Activated CD4-positive, alpha-beta memory T cell treated with anti-CD3 and anti-CD28 coated beads for 36 hours (primary cell): ENCODE measurements at places on chromosomes 5 and 9. TPM values are rescaled to one million over a fixed set of nuclear protein-coding genes. Genes with fewer than 3 reads are reported as not detected.

C5orf52 gene
- not detected for total RNA-seq

- H3K27me3 ChIP-seq: no peaks in the 10 kb centered on the region
- no peaks in the 10 kb centered on the region for H3K36me3 ChIP-seq
- no peaks in the 10 kb centered on the region for H3K4me1 ChIP-seq
- H3K4me3 ChIP-seq: no peak overlapping the region
These were observed 50.2 kb upstream of the DNAH5 start for GRCh38 chr5:13994621-13995253.

FKBP15 gene
- 27.7 TPM for total RNA-seq

C9orf43 gene
- total RNA-seq: 0.81 TPM

- peaks cover 21% of the 10 kb centered on the region for H3K4me1 ChIP-seq
- no peaks in the 10 kb centered on the region for H3K27me3 ChIP-seq
These were observed 28.4 kb downstream of the ZDHHC11B start for GRCh38 chr5:756171-756570.

GRCh38 chr5:150143350-150144245 lies 12.0 kb downstream of the PDGFRB start:
- no peak overlapping the region for H3K27ac ChIP-seq
- DNase-seq: no peak
- no peaks in the 10 kb centered on the region for H3K36me3 ChIP-seq
- H3K4me1 ChIP-seq: no peaks in the 10 kb centered on the region

MSX2 gene
- not detected for total RNA-seq

PLEKHG4B gene
- not detected for total RNA-seq

- H3K27ac ChIP-seq: no peak overlapping the region
- no peak overlapping the region for H3K4me3 ChIP-seq
- DNase-seq: no peak
These were observed 40.3 kb downstream of the MPDZ start for GRCh38 chr9:13239208-13239607.

DNA sequence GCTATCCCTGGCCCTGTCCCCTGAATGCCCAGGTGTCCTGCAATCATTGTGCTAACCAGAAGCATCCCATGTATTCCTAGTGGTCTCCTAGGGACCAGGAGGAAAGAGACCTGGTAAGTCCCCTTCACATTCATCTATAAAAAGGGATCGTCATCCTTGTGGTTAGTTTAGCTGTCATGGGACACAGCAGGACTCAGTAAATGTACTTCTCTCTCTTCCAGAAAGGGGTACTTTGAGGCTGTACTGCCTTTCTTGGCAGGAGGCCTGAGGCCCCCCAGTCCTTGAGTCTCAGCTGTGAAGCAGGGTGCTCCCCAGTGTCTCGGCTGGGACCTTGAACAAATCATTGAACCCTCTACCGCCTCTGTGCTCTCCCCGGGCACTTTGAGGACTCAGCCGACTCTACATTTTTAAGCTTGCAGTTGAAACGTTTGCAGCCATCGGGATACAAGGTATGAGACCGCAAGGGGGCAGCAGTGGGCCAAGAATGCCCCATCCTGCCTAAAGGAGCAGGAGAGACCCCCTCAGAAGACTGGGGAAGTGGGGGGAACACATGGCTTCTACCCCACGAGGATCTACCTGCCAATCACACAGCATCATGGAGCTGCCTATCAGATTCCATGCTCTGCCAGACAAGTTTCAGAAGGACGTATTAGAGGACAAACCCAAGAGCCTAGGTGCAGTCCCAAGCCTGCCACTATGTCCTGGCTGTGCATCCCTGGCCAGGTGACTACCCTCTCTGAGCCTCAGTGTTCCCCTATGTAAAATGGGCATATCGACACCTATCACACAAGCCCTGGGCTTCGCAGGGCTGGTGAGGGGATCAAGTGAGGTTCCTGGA lies 2.4 kb upstream of the PHYKPL start:
- H3K36me3 ChIP-seq: peaks cover 20% of the 10 kb centered on the region
- H3K27me3 ChIP-seq: no peaks in the 10 kb centered on the region
- peaks cover 49% of the 10 kb centered on the region for H3K4me1 ChIP-seq
- no peak overlapping the region for H3K4me3 ChIP-seq

GRCh38 chr5:27242258-27242626 lies 203.9 kb upstream of the CDH9 start:
- no peaks in the 10 kb centered on the region for H3K36me3 ChIP-seq
- no peak overlapping the region for H3K4me3 ChIP-seq
- no peak overlapping the region for H3K27ac ChIP-seq
- H3K27me3 ChIP-seq: no peaks in the 10 kb centered on the region
- DNase-seq: no peak

QRFP gene
- not detected for total RNA-seq

GRCh38 chr9:128169492-128169891 lies 9.4 kb downstream of the BBLN start:
- H3K36me3 ChIP-seq: peaks cover 16% of the 10 kb centered on the region
- no peak overlapping the region for H3K27ac ChIP-seq
- no peak overlapping the region for H3K4me3 ChIP-seq

GRCh38 chr9:14180093-14180959 lies 133.6 kb downstream of the NFIB start:
- H3K27ac ChIP-seq: no peak overlapping the region
- no peaks in the 10 kb centered on the region for H3K27me3 ChIP-seq
- no peak overlapping the region for H3K4me3 ChIP-seq
- H3K4me1 ChIP-seq: no peaks in the 10 kb centered on the region

IL31RA gene
- total RNA-seq: 0.21 TPM

CTXN3 gene
- not detected for total RNA-seq
